ENCODE measurements at places on chromosomes 7 and 10.
A peak's percentile ranks its signal among the peaks of the same experiment; 100 is the strongest.

GRCh38 chr10:18133046-18133445, 7.2 kb upstream of the CACNB2 start:
- no peak for DNase-seq

DNA sequence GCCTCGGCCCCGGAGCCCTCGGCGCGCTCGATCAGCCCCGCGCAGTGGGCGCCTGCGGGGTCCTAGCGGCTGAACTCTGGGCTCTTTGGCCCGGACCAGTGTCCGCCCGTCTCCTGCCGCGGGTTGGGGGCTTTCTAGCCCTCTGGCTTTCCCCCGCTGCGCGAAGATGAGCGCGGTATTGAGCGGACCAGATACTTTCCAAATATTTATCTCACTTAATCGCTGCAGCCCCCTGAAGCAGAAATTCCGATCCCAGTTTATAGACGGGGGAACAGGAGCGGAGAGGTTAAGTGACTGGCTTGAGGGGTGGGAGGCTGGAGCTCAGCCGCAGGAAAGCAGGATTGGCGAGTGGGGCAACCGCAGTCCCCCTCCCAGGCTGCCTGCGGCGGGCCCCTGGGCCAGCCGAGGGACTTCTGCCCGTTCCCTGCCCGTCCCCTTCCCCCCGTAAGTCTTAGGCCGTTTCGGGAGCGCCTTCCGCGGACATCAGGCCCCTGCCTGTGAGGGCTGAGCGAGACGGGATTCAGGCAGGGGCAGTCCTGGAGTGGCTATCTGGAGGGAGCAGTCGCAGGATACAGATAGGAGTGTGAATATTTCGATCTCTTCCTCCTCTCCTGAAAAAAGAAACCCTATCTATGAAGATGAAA, 565 bp downstream of the STRIP2 start:
- no peak for DNase-seq

GRCh38 chr10:92591550-92592022, 1.3 kb upstream of the KIF11 start:
- peak; percentile 65 for DNase-seq

DNA sequence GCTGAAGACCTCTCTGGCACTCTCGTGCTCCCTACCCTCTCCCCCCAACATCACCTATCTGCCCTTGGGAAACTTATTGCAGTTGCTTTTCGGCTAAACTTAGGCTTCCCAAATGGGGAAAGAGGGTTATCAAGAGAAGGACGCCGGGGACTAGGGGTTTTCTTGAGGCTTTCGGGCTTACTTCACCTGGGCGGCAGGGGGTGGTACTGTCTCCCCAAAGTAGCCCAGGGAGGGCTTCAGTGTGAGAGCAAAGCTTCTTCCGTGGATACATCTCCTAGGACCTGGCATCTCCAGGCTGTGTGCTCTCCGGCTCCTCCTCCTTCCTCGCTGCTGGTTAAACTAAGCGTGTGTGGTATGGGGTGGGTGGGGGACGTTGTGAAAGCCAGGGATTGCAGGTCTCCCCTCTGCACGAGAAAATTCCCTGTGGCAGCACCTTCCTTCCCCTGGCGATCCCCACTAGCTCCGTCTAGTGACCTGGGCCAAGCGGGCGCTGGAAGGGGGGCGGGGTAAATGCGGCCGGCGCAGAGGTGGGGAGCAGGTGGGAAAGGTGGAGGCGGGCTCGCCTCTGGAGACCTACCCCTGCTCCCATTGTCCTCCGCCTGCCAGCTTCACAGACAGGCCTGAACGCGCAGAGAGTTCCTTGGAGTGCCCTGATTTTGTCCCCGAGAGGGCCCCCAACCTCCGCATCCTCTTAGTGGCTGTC, 1.1 kb downstream of the PLXDC2 start:
- DNase-seq: no peak

GRCh38 chr7:149307775-149308501, 45.9 kb downstream of the ZNF783 start:
- DNase-seq: no peak

GRCh38 chr7:95628831-95629439, 32.6 kb upstream of the PDK4 start:
- DNase-seq: no peak

GRCh38 chr7:43779045-43779812, 20.7 kb downstream of the BLVRA start:
- DNase-seq: no peak

GRCh38 chr7:38211940-38212339, 33.9 kb downstream of the STARD3NL start:
- no peak for DNase-seq

GRCh38 chr7:36205803-36206202, 52.7 kb downstream of the EEPD1 start:
- DNase-seq: no peak

DNA sequence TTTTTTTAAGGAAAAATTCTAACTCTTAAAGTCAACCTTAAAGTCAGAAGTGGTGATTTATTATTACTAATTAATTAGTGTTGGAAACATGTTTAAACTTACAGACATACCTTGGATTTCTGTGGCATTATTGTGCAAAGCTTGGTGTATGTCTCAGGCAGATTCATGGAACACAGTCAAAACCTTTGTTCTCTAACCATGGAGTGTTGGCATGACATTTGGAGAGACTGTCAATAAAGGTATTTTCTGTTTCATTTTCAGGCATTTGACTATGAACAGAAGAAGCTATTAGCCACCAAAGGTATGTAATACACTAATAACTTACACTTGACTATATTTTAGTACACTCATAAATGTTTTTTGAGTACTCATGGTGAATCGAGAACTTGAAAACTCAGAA, 293.7 kb downstream of the BICC1 start:
- DNase-seq: no peak

DNA sequence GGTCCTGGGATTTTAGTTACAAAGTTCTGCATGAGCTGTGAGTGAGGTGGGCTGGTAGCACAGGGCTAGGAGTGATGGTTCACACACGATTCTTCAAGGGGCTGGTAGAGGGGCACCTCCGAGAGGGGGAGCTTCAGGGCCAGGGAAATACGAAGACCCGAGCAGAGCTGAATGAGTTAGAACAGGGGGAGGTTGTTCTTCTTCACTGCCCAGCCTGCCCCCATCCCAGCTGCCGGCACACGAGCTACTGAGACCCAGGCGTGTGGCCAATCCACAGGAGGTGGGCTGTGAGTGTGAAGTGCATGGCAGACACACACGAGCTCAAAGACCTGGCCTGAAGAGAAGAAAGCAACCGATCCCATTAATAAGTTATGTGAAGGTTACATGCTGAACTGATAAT, 256.2 kb upstream of the ZNF32 start:
- DNase-seq: no peak

DNA sequence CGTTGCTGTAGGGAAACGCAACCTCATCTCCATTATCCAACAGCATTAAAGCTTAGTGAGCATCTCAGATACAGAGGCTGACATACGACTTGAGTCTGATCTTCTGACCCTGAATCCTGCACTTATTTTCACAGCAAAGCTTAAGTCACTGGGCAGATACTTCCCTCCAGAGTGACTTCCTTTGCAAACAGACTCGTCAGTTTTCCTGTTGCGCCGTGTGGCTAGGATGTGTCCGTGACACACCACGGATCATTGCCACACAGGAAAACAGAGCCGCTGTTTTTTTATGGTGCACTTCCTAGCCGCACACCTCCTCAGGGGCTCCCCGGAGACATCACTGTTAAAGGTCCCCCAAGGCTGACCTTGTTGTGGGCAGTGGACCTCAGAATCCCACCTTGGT, 94.9 kb upstream of the MKI67 start:
- no peak for DNase-seq

GRCh38 chr10:90480466-90480865, 377.4 kb downstream of the HTR7 start:
- no peak for DNase-seq

GRCh38 chr10:74821501-74821900, 4.9 kb upstream of the KAT6B start:
- no peak for DNase-seq

DNA sequence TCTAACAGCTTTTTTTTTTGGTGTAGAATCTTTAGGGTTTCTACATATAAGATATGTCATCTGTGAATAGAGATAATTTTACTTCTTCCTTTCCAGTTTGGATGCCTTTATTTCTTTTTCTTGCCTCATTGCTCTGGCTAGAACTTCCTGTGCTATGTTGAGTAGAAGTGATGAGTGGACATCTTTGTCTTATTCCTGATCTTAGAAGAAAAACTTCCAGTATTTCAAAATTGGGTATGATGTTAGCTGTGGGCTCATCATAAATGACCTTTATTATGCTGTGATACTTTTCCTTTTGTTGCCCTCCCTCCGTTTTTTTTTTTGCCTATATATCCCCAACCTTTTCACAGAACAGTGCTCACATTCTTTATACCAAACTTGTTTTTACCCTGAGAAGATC, 8.8 kb downstream of the AGK start:
- DNase-seq: no peak

DNA sequence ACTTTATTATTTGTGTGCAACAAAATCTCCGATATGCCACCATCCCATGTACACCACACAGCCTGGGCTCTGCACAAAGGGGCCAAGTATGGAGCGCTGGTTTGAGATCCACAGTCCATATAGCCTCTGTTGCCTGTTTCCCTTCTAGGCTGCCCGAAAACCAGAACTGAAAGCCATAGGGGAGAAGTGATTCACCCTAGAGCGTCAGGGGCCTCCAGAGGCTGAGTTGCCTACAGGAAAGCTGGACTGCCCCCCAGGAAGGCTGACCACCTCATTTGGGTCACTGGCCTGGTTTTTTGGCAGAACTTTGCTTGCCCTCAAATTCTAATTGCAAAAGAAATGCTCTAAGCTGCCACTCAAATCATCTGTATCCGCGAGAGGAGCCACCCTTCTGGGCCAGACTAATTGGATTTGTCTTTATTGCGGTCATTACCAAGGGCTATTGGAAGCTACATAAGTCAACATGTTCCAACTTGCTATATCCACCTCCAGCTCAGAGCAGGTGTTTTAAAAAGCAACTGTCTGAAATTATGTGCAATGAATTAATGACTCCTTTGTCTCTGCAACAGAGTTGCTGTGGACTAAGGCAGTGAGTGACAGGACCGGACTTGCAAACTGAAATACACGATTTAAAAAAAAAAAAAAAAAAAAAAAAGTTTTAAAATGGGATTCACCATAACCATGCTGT, 28.3 kb upstream of the FRMD4A start:
- no peak for DNase-seq

DNA sequence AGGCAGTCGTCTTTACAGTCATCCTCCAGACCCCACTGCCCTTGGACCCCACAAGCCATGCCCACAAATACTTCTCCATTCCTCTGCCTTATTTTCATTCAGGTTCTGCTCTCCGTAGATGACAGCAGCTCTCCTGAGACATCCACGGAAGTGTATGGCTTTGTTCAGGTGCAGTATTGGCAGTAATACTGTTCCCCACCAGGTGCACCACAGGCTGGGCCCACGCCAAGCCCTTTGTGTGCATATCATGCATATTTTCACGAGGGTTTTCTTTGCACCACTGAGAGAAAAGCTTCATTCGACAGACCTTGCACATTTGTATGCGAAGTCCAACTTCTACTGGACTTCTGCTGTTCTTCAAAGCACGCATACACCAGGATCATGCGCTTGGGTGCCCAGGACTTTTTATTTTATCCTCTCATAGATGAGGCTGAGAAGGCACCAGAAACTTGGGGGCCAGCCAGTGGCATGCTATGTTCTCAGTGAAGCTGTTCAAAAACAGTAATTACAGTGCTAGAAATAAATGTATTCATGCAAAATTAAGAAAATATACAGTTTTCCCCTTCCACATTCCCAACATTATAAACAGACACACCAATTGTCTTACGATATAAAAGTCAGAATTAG, 37.8 kb upstream of the PITRM1 start:
- no peak for DNase-seq

- DNase-seq: peak; percentile 68
These were observed at the start of gene VIM for GRCh38 chr10:17228091-17229015. TSS of gene VIM (plus strand) at chr10:17228241. CDS start at chr10:17229423, 1,182 bp downstream.

DNA sequence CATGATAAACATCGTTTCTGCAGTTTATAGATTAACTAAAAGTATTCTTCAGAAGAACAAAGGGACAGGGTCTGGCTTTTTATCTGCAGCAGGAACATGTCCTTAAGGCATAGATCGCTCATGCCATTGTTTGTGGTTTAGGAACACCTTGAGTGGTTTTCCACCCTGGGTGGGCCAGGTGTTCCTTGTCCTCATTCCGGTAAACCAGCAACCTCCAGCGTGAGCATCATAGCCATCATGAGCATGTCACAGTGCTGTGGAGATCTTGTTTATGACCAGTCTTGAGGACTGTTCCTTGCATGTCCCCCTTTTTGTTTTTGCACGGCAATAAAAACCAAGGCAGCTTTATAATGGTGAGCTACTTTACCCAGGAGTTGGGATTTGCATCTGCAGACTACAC, 33.9 kb downstream of the STOX1 start:
- no peak for DNase-seq

Data from stimulated activated CD4-positive, alpha-beta T cell treated with anti-CD3 and anti-CD28 coated beads, Interleukin-1b, Interleukin-23, amount 100 ng/mL, for 1 hour (primary cell).